ENCODE measurements at places on chromosomes 3 and 15.
A peak's percentile ranks its signal among the peaks of the same experiment; 100 is the strongest.

- no peak for DNase-seq
Observed at GRCh38 chr3:145739926-145740325, 421.1 kb downstream of the PLOD2 start.

DNA sequence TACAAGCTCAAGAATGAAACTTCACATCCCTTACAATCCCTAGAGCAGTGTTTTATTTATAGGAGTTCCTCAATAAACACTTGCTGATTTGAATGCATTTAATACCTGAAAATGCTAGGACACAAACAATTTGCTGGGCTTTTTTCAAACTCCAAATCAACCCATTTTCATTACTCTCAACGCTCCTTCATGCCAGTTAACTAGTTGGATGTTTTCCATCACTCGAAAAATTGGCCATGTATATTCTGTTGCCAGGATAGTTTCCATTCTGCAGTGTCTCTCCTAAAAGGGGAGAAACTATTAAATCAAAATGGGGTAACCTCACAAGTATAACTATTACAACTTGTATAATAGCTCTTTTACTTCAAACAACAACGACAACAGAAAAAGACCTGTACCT is 1.2 kb downstream of the GBE1 start:
- DNase-seq, result no peak

- no peak for DNase-seq
Observed at GRCh38 chr3:133167340-133168024, 129.3 kb downstream of the TMEM108 start.

- no peak for DNase-seq
Observed at GRCh38 chr15:71091601-71092000, 23.7 kb upstream of the THSD4 start.

DNA sequence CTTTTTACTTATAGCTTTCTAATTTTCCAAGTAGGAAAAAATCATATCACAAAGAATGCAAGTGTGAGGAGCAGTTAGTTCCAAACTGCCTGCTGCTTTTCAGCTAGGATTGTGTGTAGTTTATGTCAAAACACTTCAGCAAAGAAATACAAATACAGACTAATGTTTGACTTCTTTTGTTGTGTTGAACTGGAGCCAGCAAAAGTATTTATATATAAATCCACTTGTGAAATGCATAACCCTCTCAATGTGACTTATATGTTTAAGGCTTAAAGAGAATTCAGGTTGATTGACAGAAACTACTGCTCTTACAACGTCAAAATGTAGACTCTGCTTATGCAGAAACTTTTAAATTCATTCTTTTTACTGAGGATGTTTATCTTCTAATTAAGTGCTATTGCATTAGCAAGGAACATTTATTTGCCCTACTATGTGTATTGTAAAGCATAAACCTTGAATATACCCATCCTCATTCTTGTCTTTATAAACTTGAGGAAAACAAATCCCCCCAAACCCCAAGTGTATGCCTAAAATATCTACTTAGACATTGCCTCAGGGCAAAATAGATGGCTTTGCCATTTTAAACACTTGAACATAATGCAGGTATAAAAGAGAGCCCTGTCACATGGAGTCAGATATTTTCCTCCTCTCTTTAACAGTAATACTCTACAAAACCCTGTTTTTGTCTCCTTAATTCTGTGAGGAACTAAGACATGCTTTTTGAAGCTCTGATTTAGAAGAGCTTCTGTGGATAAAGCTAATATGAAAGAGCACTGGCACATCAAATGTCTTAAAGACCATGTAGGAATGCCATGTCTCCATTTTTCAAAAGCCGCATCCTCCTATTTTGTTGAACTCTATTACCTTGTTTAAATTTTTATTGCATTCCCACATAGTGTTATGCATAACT is 302.8 kb upstream of the TBC1D5 start:
- DNase-seq, result peak; percentile 27

- DNase-seq, result no peak
Observed at GRCh38 chr15:56045068-56045748, 51.8 kb upstream of the NEDD4 start.

DNA sequence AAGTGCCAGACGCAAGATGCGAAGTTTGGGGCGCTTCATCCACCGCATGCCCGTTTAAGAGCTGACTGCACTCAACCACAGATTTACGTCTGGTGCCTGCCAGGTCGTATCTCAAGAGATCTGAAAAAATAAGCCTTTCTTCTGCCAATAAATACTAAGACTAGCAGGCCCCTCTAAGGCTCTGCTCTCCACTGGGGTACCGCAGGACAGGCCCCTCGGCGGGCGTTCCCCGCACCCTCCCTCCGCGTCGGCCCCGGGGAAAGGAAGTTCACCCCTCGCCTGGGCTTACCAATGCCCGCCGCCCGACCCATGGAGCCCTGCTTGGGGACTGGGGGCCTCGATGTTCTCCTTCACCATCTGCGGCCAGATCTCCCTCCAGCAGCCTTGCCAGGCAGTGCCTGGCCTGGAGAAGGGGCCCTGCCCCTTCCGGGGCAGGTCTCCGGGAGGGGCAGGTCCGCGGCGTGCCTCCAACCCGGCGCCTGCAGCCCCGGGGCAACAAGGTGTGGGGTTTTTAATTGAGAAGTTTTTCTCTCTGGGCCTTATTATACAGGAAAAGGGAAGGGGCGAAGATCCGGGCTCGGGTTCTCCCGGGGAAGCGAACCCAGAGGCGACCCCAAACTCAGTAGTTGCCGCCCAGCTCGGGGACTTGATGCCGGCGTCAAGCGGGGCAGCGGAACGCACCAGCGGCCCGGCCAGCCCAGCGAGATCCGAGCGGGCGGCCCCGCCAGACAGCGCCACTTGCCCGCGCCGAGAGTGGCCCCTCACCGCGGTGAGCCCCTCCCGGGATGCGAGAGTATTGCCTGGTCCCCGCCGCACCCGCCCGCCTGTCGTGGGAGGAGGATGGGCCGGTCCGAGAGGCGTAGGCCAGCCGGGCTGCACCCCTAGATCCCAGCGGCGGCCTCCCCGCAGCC is 735 bp downstream of the GOLGA8B start:
- no peak for DNase-seq

GRCh38 chr15:100856867-100857266 is 22.8 kb upstream of the ALDH1A3 start:
- DNase-seq, result no peak

DNA sequence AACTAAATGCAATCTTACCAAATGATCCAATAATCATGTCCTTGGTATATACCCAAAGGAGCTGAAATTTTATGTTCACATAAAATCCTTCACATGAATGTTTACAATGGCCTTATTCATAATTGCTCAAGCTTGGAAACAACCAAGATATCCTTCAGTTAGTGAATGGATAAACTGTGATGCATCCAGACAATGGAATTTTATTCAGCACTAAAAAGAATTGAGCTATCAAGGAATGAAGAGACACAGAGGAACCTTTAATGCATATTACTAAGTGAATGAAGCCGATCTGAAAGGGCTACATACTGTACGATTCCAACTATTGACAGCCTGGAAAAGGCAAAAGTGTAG is 168.4 kb downstream of the PDE8A start:
- DNase-seq, result no peak

- no peak for DNase-seq
Observed at GRCh38 chr15:31523027-31523654, 196.5 kb downstream of the KLF13 start.

GRCh38 chr15:86392874-86393273 is 313.2 kb downstream of the AGBL1 start:
- DNase-seq, result no peak

DNA sequence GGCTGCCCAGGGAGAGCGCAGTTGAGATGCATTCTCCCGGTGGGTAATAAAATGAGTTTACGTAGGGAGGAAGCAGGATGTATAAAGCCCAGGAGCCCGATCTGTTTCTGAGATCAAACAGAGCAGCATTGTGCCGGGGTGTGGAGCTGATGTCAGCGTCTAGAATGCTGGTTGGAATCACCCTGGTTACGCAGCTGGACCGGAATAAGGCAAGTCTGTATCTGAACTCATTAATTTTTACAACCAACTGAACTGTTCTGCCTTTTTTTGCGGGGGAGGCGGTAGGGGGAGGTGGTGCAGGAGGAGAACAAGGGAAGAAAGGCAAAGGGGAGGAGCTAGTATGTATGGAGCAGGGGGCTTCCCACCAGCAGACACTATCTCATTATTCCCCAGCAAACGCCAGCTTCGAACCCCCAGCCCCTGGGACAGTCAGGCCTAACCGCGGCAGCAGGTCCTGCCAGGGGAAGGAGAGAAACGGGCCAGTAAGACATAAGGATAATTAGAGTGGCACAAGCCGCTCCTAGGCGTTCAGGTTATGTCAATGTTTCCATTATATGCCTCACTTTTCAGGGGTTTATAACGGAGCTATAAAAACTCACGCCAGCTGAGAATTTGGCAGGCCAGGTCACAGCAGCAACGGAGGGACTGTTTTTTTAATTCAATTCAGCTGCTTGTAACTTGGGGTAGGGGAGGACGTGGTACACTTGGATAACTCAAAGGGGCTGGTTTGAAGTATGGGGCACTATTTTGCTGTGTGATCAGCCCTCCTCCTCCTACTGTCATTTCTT is 175.3 kb upstream of the HES1 start:
- peak; percentile 10 for DNase-seq

GRCh38 chr3:15440891-15441290 is 13.5 kb downstream of the EAF1 start:
- no peak for DNase-seq

DNA sequence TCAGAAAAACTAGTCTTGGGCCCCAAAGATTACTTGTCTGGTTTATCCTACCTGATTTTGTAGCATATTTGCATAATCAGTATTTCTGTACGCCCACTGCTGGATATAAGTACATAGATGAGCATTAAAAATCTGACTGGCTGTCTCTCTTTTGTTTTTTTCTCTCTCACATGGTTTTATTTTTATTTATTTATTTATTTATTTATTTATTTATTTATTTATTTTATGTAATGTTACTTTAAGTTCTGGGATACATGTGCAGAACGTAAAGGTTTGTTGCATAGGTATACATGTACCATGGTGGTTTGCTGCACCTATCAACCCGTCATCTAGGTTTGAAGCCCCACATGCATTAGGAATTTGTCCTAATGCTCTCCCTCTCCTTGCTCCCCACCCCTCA is 31.9 kb downstream of the C2CD4B start:
- DNase-seq, result no peak

DNA sequence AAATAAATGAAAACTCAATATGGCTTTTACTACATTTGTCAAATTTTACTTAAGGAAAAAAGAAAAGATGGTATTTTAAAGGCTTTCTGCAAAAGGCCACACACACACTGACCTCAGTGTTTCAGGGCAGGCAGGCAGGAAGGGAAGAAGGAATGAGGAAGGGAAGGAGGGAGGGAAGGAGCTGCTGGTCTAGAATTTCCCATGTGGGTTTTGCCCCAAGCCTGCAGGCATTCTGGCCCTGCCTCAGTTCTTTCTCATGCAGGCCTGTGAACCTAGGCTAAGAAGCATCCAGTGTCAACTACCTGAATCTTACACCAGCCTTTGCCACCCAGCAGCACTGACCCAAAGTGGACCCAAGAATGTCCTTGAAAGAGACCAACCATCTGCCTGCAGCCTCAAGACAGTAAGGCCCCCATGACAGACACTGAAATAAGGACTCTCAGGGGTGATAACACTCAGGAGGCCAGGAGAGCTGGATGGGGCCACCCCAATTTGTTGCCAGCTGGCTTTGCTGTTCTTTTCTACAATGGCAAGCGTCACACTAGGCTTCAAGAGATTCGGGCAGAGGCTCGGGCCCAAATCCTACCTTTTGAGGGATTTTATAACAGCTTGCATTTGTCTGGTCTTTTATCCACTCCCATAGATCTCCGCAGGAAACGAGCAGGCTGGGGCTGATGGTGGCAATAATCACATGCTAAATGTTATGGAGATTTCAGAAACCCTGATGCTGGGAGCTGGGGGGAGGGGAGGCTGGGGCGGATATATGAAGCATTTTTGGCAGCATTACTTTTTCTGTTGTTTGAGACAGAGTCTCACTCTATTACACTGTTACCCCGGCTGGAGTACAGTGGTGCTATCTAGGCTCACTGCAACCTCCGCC is 51.4 kb downstream of the XXYLT1 start:
- no peak for DNase-seq

DNA sequence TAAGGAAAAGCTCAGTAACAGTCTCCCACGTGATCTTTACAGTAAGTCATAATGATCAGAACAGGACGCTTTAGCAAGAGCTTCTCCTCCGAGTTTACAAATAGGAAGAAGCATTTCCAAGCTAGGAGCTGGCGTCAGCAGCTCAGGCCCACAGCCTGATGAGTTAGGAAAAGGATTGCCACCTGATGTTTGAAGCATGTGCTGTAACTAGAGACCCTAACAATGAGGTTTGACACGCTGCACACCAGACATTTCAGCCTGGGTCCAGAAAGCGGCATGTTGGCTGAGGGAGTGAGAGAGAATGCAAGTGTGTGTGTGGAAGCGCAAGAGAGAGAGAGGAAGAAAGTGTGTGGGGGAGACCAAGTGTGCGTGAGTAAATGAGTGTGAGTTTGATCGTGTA is 47.3 kb downstream of the TLE3 start:
- DNase-seq, result no peak

GRCh38 chr3:52986938-52987337 is 58.9 kb downstream of the SFMBT1 start:
- no peak for DNase-seq

GRCh38 chr3:45075821-45076625 is 49.9 kb downstream of the CLEC3B start:
- no peak for DNase-seq

- no peak for DNase-seq
Observed at GRCh38 chr3:54104084-54104483, 18.3 kb upstream of the CACNA2D3 start.

GRCh38 chr3:152184971-152185686 is 83.6 kb upstream of the MBNL1 start:
- DNase-seq, result no peak

DNA sequence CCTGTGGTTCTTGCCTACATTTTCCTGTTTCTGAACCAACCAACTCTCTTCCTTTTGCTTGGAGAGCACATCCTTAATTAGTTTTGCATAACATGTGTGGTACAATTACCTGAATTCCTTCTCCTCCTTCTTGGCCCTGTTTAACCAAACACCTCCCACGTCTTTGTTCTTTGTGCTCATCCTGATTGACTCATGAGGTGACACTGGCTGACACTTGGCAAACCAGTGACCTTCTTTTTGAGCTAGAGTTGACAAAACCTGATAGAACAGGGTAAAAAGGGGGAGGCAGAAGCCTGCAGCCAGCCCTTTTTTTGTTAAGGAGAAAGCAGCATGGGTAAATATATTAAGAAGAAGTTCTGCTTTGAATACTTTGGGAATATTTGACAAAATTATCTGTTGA is 99.2 kb upstream of the SAMMSON start:
- no peak for DNase-seq

GRCh38 chr15:68028137-68028887 is 25.8 kb upstream of the PIAS1 start:
- DNase-seq, result no peak

- no peak for DNase-seq
Observed at GRCh38 chr3:79490165-79491028, 277.4 kb downstream of the ROBO1 start.

DNA sequence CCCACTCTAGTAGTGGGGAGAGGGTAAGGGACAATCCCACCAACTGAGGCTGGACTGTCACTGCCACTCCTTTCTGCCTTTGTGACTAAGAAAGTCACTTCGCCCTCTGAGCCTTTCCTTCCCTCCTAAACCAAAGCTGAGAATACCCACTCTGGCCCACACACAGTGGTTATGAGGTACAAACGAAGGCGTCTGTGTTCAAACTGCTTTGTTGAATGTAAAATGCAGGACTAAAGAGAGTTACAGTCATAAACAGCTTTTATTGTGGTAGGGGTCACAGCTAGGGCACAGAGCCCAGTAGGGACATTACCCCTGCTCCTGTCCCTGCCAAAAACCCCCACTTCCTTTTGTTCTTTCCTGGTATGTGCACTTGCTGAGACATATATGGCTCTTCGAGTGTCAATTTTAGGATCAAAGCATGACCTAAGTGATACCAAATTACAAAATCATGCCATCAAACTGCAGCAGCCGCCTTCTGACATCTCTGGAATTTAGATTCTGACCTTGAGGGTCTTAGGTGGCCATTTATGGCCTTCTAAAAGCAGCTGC is 45.1 kb downstream of the CTDSPL start:
- DNase-seq, result no peak
